ENCODE measurements at places on chromosomes 5 and 9.
A peak's percentile ranks its signal among the peaks of the same experiment; 100 is the strongest.

- DNase-seq = no peak
Measured at GRCh38 chr9:87676976-87677775, 48.7 kb upstream of the CTSL start.

DNA sequence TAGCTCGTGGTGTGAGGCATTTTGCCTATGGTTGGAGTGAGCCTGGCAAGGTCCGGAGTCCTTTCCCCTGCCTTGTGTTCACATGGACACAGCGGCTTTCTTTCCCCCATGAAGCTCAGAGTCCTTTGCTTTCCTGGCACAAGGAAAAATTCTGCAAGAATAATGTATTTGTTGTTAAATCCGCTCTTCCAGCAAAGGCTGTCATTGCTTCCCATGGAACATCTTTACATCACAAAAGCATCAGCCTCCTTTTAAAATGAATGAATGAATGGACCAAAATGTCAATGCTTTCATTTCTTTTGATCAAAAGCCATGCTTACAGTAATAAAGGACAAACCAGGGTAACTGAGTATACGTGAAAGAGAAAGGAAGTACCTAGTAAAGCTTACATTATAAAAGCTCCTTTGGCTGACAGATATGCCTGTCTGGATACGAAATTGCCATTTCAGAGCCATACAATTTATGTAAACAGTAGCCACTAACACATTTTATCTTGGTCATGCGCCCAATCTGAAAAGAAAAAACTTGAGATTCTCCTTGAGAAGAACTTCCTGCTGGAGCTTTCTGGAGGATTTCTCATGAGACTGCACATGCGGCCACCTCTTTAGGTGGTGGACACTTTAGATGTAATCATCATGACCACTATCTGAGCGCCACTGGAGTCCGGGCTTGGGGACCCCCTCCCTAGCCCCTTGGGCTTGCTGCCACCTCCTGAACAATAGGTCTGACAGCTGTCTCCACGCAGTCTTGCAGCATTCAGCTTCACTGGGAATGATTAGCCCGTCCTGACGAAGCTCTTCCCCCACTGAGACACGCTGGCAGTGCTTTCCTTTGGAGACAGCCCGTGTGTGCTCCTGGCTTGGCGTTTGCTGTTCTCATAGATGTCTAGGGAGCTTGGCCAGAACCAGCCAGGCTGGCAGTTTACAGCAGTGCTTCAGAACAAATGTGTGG, 355.9 kb downstream of the ADAMTS6 start:
- DNase-seq = peak; percentile 83

GRCh38 chr5:35066260-35066795, 18.6 kb upstream of the AGXT2 start:
- DNase-seq = no peak

DNA sequence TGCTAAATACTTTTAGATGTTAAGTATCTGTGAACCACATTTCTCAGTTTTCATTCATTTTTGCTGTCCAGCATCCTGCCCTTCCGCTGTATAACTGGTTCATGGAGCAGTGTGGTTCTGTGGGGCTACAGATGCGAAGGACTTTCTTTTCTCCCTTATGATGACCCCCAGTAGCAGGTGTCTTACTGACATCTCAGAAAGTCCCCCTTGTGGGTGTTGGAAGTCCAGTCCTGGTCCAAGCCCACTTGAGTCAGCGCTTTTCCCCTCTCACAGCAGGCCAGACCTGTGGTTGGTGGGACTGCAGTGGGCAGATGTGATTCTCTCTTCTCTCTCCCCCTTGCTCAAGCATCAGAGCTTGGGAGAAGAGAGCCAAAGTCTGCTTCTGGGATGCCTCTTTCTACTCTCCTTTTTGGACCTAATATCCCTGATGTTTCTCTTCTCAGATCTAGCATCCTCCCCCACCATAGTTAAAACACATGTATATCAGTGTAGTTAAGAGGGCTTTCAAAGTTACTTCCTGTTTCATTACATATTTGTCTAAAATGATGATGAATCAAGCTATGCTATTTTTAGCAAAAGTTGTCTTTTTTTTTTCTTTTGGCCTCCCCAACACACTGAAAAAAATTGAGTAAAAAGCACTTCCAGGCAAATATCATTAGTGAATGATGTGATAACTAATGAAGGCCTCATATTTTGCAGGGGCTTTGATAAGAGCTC, 119.5 kb upstream of the ZNF618 start:
- no peak for DNase-seq

DNA sequence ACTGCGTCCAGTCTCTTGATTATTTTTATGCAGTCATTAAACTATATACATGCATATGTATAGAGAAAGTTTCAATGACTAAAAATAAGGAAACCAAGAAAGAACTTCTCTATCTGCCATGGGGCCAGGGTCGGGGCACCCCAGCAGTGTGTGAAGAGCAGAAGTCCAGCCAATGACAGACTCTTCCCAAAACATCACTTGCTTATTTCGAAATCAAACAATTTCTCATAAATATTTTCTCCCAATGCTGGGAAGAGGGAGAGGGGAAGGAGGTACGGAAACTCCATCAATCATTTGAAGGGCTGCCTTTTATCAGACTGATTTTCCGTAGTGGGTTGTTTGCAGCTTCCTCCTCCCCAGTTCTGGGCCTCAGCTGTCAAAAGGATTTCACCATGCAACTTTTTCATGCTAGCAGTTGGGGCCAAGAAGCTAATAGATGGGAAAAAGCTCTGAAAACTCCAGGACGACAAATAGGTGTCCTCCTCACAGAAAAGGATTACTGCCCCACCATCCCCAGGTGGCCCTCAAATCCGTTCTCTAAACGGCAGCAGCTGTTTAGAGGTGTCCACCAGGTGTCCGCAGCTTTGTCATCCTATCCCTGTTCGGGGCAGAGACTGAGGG, 617 bp upstream of the FPGS start:
- DNase-seq = no peak

- no peak for DNase-seq
Measured at GRCh38 chr5:143234162-143234842, 169.2 kb downstream of the NR3C1 start.

- DNase-seq = no peak
Measured at GRCh38 chr5:82772281-82772680, 304.9 kb downstream of the TMEM167A start.

GRCh38 chr9:132651259-132651658, 18.5 kb downstream of the DDX31 start:
- no peak for DNase-seq

DNA sequence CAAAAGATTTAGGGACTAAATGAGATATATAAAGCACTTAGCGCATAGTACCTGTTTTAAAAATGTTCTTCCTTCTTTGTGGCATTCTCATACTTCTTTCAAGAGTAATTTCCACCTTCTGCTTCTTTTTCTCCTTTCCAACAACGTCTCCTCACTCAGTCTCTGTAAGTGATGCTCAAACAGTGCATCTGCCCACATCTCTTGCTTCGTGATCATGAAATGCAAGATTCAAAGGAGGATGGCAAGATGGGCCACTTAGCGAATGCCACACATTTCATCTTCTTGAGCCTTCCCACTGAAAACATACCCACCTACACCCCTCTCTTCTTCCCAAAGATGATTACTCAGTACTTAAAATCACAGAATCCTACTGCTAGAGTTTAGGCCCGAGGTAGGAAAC, 36.9 kb downstream of the MACIR start:
- DNase-seq = no peak

GRCh38 chr9:133458643-133459312, 1.0 kb upstream of the CACFD1 start:
- DNase-seq = no peak

DNA sequence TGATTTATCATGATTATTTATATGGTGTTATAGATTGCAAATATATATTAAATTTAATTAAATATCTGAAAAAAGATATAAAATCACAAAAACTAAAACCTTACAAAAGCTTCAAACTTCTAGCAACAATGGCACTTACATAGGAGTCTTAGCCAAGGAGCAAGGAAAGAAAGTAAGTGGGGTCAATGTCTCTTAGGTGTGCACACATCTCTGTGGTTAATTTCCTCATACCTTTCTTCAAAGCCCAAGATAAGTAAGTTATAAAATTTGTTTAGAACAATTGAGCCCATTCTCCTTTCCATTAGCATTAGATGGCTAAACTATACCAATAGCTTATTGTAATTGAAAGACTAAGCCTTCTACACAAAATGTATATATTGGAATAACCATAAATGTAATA, 161.6 kb upstream of the PDE4D start:
- no peak for DNase-seq

- DNase-seq = no peak
Measured at GRCh38 chr5:2015124-2015848, 132.6 kb upstream of the IRX4 start.

- no peak for DNase-seq
Measured at GRCh38 chr9:85142496-85142911, 473.0 kb downstream of the NTRK2 start.

GRCh38 chr5:125323613-125324012, 577.2 kb upstream of the ZNF608 start:
- no peak for DNase-seq

DNA sequence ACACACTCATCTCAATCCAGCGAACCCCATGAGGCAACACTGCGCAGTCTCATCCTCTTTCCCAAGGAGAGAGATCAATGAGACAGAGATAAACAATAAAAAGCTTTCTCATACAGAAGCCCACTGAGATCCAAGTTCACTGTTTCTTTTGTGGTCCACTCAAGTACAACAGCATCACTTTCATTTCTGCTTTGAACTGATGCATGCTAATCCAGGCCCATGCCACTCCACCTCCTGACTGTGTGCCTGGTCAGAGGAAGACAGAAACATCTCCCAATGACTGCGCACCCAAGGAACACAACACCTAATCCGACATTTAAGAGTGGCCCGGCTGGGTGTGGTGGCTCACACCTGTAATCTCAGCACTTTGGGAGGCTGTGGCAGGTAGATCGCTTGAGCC, 104.0 kb downstream of the SERINC5 start:
- no peak for DNase-seq

GRCh38 chr9:131275332-131276093, 797 bp downstream of the FAM78A start:
- no peak for DNase-seq

DNA sequence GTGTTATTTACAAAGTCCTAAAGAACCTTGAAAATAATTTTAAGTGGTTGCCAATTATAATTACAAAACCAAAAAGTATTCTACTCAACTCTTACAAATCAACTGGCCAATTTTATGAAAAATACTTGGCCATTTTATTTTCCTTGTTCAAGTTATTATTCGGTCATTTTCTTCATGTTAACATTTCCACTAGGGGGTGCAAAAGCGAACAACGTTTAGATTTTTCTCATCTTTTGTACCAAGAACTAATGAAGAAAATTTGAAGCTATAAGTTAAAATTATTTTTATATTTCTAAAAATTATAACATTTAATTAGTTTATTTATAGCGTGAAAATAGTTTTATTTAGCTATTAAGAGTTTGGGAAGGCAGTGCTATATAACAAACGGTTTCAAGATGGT, 1453.3 kb downstream of the MAT2B start:
- no peak for DNase-seq

- DNase-seq = peak; percentile 31
Measured at GRCh38 chr5:42767491-42768105, 11.0 kb downstream of the CCDC152 start.

DNA sequence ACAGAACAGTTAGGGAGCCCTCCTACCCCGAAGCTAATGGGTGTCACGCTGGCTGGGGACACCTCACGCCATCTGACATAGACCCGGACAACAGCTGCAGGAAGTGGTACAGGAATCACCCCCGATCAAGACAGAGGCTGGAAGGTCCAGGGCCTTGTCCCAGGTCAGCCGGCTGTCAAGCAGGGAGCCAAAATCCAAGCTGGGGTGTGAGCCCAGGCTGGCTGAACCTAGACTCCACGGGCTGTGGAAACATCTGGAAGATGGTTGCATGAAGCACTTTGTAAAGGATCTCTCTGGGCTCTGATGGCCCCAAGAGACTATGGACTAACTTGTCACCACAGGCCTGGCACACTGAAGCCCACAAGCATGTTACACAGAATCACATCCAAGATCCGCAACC, 68.9 kb upstream of the STXBP1 start:
- DNase-seq = no peak

- no peak for DNase-seq
Measured at GRCh38 chr5:92992073-92992472, 588.9 kb downstream of the NR2F1-AS1 start.

DNA sequence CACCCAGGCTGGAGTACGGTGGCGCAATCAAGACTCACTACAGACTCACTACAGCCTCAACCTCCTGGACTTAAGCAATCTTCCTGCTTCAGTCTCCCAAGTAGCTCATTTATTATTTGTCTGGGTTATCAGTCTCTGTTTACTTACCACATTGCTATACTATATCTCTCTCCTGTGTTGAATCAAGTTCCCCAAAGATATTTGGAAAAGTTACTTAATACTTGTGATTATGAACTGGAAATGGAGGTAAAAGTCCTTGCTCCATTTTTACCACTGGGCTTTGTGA, 55.6 kb downstream of the ANGPTL2 start:
- no peak for DNase-seq

DNA sequence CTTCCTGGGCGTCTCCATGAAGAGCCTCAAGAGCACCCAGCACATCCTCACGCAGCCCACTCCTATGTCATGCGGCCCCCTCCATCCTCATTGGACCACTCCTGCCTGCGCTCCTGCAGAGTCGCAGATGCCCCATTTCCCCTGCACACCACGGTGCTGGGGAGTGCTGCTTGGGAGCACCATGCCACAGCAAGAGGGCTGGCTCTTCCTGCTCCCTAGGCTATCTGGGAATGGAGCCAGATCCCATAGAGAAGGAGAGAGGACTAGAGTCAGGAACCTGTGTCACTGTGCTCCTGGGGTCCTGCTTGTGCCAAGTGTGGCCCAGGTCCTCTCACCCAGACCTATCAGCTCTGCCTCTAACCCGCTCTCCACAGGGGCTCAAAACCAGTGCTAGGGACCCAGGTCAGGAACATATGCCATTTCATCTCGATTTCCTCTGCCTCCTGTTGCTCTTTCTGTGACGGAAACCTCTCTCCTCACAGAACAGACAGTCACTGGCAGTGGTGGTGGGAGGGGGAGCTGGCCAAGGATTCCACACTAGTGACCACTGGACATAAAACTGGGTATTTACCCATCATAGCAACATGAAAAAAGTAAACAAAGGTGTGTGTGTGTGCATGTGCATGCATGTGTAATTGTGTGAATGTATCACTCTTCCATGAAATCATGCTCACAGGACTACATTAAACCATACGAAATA, 178.4 kb downstream of the TTLL11 start:
- DNase-seq = no peak

DNA sequence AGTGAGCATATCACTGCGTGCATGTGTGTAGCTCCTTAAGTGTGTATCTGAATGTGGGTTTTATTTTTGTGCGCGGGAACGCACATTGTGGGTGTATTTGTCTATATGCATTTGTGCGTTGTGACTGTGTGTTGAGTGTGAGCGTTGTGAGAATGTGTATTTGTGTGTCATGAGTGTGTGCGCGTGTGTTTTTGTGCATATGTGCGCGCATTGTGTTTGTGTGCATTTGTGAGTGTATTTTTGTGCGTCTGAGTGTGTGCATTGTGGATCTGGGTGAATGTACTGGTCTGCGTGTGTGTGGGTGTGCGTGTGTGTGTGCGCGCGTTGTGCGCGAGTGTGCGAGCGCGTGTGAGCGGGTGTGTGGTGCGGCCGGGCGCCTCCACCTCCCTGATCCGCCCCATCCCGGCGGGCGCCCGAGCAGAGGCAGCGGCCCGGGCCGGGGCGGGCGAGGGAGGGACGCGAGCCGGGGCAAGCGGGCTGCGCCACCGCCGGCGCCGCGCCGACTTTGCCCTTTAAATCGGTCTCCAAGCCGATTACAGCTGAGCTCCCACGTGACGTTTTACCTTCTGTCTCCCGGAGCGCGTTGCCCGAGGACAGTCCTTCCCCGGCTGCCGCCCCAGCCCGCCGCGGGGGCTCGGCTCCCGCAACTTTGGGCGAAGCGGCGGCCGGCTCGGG, at the start of gene RASGRF2:
Gene RASGRF2 (plus strand): TSS at position 596 of the 675 bp plus-strand sequence. CDS start 376 bp downstream, outside the sequence.
- no peak for DNase-seq
